ENCODE measurements at places on chromosomes 3 and 15.

- no peak for DNase-seq
These were observed 57.0 kb downstream of the PPARG start for GRCh38 chr3:12345584-12346494.

GRCh38 chr15:36544518-36545466 is 34.6 kb upstream of the CDIN1 start:
- no peak for DNase-seq

DNA sequence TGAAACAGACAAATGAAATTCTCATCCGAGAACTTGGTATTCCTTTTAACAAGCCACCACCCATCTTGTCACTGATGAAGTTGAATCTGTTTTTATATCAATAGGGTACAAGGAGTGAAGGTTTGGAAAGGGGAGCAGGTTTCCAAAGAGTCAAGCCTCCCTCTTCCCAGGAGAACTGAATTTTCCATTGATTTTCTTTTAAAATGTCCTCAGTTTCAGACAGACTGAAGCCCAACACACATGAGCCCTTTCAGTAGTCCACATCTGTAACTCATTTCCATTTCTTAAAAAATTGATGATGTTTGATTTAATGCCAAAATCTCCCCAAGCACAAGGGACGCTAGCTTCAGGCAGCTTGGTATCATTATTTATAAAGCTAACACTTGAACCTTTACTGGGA is 187.7 kb downstream of the FOXB1 start:
- DNase-seq: no peak

DNA sequence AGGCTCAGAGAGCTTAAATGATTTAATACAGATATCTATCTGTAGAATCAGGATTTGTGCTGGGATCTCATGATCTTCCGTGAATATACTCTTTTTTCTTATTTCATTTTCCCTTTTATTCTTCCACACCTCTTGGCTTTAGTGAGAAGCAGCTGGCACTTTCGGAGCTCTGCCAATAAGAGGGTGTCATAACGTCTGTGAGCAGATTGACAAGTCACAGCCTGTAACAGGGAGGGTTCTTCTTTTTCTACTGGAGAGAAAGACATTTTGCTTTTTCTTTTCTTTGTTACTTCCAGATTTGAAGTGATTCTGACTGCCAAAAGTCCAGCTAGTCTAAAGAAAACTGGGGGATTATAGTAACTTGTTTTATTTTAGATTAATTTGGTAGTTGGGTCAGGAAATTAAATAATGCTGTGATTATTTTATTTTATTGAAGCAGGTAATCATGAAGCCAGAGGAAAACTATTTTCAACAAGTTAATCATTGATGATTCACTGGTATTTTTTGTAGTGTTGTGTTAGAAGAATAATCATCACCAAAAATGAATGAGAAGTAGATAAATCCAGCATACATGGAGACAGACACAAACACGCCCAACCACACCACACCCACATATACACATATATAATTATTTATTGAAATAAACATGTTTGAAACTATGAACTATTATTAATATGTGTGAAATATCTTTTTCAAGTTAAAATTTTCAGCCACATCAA is 69.8 kb downstream of the TNFAIP8L3 start:
- no peak for DNase-seq

DNA sequence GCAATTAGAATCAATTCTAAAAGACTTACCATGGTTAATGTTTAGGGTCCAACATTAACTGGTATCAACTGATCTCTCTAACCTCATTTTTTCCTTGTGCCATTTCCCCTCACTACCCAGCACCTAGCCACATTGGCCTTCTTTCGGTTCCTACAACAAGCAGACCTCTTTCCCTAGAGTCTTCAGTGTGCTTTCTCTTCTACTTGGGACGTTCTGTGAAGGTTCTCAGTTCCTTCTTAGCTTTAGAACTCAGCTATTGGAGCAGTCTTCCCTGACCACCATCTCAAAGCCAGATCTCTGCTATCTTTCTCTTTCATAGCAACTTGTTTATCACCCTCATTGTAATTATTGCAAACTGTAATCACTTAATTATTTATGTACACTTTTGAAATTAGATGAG is 31.5 kb upstream of the MINDY4B start:
- DNase-seq: no peak

GRCh38 chr3:151769175-151769574 is 35.4 kb downstream of the AADACL2 start:
- DNase-seq: no peak

- DNase-seq: no peak
These were observed 48.4 kb downstream of the DAPK2 start for GRCh38 chr15:63997715-63998442.

DNA sequence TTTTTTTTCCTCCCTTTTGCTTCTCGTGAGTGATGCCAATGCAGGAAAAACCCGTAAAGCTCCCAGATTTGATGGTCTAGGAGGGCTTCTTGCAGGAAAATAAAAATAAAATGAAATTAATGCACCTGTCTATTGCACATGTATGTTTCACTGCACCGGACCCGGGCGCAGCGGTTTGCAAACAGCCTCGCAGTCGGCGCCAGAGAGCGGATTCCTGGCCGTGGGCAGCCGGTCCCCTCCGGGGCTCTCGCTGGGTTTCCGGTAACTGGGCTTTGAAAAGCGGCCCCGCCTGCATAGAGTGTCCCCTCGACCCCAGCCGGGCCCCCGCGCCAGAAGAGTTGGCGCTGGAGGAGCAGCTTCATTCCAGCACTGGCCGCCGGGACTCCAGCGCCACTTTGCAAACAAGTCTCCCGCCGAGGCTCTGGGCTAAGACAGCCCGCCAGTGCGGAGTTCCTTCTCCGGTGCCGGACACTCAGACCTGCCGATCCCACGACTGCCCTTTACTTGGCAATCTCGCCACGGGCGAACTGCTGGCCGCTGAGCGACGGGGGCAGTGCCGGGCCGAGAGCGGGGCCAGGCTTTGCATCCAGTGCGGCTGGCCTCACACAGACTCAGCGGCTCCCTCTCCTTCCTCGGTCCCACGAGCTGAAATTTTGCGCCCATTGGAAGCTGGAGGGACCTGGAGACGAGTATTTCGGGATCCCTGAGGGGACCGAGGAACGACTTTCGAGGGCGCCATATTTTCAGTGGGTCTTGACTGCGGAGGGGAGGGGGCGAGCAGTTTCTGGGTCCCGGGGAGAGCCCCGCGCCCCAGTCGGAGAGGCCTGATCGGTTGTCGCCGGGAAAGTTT is 225.9 kb upstream of the C2CD4B start:
- peak; percentile 34 for DNase-seq

- DNase-seq: no peak
These were observed 118.0 kb upstream of the NPHP3 start for GRCh38 chr3:132840201-132840700.

- no peak for DNase-seq
These were observed 25.0 kb downstream of the CSPG4 start for GRCh38 chr15:75687486-75688277.

DNA sequence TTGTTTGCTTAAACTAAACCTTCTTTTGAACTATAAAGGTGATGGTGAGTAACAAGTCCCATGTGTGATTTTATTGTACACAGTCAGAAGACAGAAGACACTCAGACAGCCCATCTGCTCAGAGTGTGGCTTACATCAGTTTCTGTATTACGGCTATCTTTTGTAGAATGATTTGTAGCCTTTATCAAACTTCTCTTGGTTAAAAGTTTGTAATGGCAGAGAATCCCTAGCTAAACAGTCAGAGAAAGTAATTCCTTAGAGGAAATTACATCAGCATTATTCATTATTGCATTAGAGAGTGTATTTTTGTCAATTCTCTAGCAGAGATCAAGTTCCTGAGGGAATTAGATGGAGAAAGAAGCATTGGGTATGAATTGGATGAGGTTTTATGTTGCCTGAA is 500.8 kb downstream of the CNTN4 start:
- no peak for DNase-seq

DNA sequence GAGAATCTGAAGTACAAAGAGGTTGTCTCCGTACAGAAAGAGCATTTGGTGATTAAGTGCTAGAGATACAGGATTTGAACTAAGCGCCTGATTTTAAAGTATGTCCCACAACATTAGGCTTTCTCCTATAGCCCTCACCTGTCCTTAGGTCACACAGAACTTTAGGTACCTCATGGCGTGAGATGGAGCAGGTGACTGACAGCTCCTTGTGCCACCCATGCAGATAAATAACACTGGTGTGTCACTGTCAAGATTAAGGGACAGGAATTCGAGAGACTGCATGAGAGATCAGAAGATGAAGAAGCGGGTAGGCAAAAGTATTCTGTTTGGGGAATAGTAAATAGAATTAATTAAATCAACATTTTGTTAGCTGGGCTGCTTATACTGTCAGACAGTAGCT is 1.1 kb downstream of the BLM start:
- DNase-seq: no peak

- DNase-seq: no peak
These were observed 279.8 kb downstream of the RORA start for GRCh38 chr15:60949039-60949977.

GRCh38 chr3:178270838-178271237 is 265.4 kb upstream of the KCNMB2 start:
- no peak for DNase-seq

DNA sequence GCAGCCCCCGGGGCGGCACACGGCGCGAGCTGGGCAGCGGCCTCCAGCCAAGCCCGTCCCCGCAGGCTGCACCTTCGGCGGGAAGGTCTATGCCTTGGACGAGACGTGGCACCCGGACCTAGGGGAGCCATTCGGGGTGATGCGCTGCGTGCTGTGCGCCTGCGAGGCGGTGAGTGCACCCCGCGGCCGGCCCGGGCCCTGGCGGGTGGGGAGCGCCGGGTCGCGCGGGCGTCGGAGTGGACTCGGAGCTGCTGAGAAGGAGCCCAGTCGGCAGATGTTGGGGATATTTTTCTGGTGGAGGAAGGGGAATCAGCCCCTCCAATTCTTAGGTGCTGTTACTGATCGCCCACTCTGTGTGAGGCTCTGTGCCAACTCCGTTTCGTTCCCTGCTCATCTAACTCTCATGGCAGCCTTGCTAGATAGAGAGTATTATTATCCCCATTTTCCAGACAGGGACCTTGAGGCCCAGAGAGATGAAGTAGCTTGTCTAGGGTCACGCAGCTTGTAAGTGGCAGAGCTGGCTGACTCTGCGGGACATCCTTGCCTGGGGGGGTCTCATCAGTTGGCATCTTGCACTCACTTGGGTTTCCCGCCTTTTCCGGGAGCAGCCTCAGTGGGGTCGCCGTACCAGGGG is 890 bp downstream of the CHRD start:
- no peak for DNase-seq

DNA sequence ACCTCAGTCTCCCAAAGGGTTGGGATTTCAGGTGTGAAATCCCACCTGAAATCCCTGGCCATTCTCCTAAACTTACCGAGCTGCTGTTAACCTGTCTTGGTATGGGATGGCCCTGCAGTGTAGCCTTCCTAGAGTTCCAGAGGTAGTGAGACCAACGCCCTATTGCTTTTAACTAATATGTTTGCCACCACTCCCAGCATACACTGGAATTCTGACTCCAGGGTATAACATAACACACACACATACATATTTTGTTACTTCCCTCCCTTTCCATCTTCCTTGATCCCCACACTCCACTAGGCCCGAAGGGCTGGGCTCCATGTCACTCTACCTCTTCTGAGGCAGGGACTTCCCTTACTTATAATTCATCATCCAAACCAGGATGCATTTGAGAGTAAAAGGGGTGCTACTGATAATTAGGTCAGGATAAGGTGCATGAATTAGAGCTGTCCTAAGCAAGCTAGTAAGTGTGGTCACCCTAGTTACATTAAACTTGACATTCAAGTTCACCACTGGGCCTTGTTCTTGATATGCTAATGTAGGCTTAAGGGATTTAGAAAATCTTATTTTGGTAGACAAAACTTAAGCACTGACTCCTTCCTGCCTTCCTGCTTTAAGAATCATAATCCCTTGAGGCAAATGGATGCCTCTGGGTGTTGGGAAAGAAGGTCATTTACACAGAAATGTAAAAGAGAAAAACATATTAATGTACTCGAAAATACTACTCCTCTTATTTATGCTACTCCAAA is 317.6 kb downstream of the MAGI1 start:
- no peak for DNase-seq

- DNase-seq: no peak
These were observed 28.3 kb upstream of the CRYBG3 start for GRCh38 chr3:97793420-97794019.

- DNase-seq: no peak
These were observed 4.4 kb downstream of the NR2F2 start for GRCh38 chr15:96334705-96335410.

DNA sequence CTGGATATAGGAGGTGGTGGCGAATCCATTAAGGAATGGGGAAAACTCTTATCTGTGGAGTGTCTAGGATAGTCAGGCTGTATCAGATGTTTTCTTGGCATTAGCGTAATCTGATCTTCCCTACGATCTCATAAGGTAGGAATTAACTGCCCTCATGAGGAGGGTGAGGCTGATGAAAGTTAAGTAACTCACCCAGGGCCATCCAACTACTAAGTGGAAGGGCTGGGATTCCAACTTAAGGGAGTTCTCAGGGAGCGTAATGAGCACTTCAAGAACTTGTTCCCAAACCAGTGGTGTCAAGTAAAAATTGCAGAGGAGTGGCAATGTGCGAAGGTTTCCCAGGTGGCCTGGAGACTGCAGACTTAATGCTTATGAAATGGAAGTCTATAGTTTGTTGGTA is 55.9 kb upstream of the OSBPL11 start:
- no peak for DNase-seq

DNA sequence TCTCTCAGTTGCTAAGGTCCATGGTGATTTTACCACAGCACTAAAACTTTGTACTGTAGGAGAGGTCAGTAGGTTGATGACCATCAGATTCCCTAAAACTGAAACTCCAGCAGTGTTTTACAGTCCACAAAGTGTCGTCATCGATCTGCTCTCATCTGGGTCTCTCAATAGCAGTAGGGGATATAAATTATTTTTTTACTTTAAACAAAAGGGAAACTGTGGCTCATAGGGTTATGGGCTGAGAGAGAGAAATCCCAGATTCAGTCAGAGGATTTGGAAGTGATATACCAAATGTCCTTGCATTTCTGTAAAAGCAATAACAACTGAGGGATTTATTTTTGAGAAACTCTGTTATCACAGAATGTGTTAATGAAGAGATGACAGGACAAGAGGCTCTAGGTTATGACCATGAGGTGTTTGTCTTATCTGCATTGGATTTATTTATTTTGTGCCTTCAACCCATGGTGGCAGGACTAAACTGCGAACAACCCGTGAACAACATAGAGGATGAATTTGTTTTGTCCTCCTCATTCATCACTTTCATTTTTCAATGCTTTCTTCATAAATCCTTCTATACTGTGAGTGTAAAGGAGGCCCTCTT is 869.7 kb downstream of the OTOL1 start:
- no peak for DNase-seq

- no peak for DNase-seq
These were observed 39.3 kb upstream of the PTPRG start for GRCh38 chr3:61522060-61522459.

GRCh38 chr3:27542476-27542875 is 58.3 kb upstream of the SLC4A7 start:
- DNase-seq: no peak

Measured in mesothelial cell of epicardium (in vitro differentiated cells).